ENCODE measurements at places on chromosomes 7 and 10.

- DNase-seq, result no peak
These were observed 642.0 kb upstream of the LRRN3 start for GRCh38 chr7:110448918-110449317.

DNA sequence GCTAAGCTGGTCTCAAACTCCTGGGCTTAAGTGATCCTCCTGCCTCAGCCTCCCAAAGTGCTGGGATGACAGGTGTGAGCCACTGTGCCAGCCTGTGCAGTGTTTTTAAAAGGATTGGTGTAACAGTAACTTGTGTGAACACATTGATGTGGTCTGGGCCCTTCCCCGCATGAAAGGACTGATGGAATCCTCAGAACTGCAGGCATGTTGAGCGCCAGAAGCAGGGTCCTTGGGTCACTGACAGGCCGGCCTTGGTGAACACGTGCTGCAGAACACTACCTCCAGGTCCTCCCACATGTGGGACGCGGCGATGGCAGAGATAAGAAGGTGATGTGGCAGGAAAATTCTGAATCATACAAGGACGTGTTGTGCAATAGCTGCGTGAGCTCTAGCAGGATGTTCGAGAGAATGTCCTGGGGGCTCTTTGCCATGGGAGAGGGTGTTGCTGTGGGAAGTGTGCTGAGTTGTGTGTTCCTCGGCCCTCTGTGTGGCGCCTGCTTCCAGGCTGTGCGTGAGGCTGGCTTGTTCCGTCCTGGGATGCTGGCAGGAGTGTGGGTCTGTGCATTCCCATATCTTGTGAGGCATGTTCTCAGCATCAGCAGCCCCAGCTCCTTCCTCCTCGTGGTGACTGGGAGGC lies 68.2 kb downstream of the DNAJB6 start:
- DNase-seq, result no peak

- no peak for DNase-seq
These were observed 13.1 kb upstream of the GRB10 start for GRCh38 chr7:50795831-50796230.

- no peak for DNase-seq
These were observed 213.1 kb upstream of the FRMD4A start for GRCh38 chr10:14543904-14544210.

GRCh38 chr7:28977881-28978280 lies 19.8 kb upstream of the TRIL start:
- DNase-seq, result no peak

DNA sequence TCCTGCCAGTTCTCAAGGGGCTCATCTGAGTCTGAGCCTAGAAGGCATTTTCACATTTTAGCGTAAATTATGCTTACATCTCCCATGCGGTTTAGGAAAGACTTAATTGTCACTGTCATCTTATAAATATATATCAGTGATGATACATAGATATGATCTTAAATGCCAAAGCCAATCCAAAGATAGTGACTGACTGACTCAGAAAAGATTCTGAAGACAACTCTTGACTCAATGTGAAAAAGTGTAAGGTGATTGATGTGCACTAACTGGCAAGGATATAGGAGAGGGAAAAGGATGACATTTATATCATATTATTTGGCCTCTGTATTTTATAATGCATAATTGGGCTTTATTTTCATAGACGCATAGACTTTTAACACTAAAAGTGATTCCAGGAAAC lies 84.9 kb upstream of the LRRN3 start:
- DNase-seq, result no peak

DNA sequence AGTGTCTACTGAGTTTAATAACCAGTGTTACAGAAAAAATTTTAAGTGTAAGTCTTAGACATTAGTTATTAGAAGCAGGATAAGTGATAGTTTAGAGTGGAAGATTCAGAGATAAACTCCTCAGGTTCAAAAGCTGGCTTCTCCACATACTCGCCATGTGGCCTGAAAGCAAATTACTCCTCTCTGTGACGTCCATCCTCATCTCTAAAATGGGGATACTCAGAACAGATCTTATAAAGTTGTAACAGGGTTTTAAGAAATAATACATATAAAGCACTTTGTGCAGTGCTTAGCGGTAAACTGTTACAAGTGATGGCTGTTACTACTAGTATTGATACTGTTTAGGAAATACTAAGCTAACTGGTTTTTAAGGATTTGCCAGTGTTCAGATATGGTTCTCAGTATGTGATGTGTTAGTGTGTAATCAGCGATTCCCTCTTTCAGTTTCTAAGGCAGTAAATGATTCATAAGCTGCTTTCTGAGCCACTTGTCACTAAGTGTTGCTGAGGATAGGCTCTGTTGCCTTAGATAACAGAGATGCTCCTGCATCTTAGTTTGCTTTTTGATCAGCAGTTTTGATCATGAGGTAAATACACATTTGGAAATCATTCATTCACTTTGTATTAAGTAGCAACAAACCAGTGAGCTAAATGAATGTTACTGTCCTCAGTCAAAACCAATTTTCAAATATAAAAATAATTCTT lies 58.7 kb downstream of the CYP51A1 start:
- no peak for DNase-seq

DNA sequence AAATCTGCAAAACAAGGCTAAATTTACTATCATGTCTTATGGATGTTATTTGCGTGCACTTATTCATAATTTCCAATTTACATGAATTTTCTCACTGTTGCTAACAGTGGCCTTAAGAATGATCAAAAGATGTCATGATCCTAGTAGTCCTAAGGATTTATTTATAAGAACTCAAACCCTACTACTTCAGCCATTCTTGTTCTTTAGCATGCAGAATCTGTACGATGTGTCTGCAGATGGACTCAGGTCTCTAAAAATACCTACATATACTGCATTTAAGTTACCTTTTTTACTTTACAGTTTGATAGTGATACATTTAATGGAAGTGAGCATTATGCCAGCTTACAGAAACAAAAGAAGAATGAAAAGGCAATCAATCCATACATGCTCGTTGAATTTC lies 91.2 kb downstream of the ZNF277 start:
- DNase-seq, result no peak

GRCh38 chr10:110273474-110273873 lies 31.2 kb downstream of the SMNDC1 start:
- no peak for DNase-seq

- DNase-seq, result no peak
These were observed 141.2 kb upstream of the HDAC9 start for GRCh38 chr7:18354108-18355085.

DNA sequence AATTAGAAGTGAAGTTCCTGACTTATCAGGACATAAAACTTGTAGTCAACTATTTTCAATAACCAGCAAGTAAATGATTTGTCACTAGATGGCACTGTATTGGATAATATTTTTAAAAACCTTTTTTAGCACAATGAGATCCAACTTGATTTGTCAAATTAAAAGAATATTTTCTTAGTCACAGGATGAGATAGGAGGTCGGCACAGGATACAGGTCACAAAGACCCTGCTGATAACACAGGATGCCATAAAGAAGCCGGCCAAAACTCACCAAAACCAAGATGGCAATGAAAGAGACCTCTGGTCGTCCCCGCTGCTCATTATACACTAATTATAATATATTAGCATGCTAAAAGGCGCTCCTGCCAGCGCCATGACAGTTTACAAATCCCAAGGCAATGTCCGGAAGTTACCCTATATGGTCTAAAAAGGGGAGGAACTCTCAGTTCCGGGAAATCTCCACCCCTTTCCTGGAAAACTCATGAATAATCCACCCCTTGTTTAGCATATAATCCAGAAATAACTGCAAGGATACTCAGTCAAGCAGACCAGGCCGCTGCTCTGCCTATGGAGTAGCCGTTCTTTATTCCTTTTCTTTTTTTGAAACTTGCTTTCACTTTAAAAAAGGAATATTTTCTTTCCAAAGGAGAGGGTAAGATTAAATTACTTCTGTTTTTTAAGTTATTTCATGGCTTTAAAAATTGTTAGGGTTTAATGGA lies 255.7 kb upstream of the MKLN1 start:
- DNase-seq, result no peak

DNA sequence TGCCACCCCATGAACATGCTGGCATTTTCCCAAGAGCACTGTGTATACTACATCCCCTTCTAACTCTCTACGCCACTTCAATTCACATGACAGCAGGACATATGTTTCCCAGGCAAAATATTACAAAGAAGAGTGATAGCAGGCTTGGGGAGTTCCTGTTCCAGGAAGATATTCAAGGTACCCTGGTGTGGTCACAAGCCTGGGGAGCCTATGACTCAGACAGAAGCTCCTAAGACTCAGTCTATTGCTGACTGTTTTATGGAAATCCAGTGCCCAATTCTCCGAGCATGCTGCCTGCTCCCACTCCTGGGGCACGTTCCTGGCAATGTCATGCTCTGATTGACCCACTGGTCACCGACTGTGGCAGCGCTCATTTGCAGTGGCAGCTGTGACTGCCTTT lies 23.5 kb upstream of the ABLIM1 start:
- peak; percentile 37 for DNase-seq
